GM10248 (cell line): ENCODE measurements at places on chromosomes 16 and 17.

GRCh38 chr16:23676924-23677480 lies 1.7 kb upstream of the PLK1 start:
- DNase-seq: no peak

GRCh38 chr17:81948635-81949378 lies 1.8 kb upstream of the MYADML2 start:
- no peak for DNase-seq

- no peak for DNase-seq
Observed at GRCh38 chr17:37299257-37299980, 76.4 kb upstream of the C17orf78 start.

DNA sequence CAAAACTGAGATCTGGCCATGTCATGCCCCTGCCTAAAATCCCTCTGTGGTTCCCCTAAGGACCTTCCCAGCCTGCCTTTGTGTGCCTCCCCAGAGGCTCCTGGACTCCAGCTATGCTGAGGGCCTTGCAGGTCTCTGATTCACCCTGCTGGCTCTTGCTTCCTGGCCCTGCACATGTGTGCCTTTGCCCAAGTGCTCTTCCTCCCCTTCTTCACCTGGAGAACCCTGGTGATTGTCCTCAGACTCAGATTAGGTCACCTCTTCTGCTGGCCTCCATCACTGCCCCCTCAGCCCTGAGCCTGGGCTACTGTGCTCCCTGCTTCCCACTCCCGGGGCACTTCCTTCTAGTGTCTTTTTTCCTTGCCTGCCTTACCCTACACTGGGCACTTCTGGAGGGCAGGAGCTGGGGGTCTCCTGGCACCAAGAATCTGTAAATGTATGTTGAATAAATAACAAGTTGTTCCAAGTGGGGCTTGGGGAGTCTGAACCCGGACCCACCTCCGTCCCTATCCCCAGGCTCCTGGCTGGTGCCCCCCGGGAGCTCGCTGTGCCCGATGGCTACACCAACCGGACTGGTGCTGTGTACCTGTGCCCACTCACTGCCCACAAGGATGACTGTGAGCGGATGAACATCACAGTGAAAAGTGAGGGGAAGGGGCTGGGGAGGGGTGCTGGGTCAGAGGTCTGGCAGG lies 7.8 kb downstream of the ITGA3 start:
- DNase-seq: no peak

DNA sequence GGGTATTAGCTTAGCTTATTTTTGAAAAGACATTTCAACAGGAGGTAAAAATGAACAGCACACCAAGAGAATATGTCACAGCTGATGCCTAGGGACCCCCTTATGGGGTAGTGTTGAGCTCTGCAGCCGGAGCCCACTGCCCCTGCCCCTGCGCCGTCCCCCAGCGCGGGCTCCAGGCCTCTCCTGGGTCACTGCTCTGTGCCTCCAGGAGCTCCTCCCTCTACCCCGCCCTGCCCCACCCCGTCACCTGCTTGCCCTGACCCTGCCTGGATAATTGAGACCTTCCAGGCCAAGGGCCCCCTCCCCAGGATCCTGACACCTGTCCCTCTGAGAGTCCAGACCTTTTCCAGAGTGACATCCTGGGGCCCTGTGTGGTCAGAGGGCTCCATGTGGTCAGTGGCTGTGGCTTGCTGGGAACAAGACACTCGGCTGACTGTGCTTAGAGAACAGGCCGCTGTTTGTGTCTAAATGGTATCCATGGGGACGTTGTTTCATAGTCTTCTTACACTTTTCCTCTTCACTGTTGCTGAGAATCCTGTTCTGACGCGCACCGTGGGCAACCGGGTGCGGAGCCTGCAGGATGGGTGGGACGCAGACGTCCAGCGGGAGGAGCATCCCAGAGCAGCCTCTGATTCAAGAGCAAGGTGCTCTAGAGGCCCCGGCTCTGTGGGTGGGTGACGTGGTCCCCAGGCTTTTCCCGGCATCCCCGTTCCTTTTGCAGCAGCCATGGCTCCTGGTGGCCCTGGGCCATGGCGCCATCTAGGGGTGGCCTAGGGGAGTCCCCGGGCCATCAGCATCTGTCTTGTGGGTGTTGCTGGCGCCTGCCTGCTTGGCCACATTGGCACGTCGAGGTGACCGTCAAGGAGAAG lies 20.0 kb upstream of the WFIKKN1 start:
- DNase-seq: no peak
